CD4-positive, alpha-beta T cell treated with Interferon alpha-2 for 1 hour (primary cell): ENCODE measurements at places on chromosomes 6 and 20.
A peak's percentile ranks its signal among the peaks of the same experiment; 100 is the strongest.

GRCh38 chr20:48621376-48622078 is 206.3 kb downstream of the PREX1 start:
- DNase-seq = no peak

DNA sequence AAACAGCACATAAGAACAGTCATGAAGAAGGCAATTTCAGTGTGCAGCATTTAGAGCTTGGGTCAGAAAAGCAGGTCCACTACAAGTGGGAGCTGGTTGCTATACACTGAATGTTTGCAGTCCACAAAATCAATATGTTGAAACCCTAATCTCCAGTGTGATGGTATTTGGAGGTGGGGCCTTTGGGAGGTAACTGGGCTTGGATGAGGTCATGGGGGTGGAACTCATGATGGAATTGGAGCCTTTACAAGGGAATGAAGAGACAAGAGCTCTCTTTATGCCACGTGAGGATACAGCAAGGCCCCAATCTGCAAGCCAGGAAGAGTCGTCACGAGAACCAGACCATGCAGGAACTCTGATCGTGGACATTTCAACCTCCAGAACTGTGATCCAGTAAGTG is 216.7 kb upstream of the SLC35B3 start:
- DNase-seq = no peak

GRCh38 chr6:38264605-38265004 is 375.1 kb downstream of the BTBD9 start:
- no peak for DNase-seq

GRCh38 chr6:4613381-4613780 is 162.8 kb upstream of the CDYL start:
- no peak for DNase-seq

- DNase-seq = no peak
Observed at GRCh38 chr6:17621003-17621402, 20.9 kb downstream of the FAM8A1 start.

GRCh38 chr6:136920216-136920615 is 1.9 kb upstream of the SLC35D3 start:
- peak; percentile 1 for DNase-seq

- DNase-seq = no peak
Observed at GRCh38 chr6:38352636-38353035, 287.1 kb downstream of the BTBD9 start.

DNA sequence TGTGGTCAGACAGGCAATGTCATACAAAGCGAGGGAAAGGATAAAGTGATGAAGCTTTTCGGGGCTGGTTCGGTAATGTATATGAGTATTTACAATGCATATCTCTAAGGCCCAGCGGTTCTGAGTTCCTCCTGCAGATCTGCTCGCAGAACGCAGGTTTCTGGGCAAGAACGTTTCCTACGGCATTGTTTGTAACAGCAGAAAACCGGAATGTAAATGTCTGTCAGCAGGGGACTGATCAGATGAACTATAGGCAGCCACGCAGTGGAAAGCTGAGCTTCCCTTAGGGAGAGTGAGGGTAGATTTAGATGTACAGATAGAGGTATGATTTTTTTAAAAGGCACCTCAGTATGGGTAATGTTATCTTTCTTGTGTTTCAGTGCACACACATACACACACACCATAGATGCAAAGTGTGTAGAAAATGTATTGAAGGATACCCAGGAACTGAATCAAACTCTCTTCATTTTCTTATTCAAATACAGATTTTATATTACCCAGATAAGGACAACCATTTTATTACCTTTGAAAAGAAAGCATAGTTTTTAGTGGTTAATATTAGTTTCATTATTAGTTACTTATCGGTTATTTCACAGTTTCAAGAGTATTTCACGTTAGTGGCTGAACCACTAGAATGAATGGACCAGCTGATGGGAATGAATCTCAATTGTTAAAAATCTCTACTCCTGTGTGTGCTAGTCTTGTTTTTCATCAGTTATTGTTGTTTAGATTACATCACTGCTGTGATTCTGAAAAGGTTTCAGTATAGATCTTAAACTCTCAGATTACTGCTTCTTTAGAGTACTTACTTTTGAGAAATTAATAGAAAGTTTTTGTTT is 56.2 kb downstream of the SNX9 start:
- no peak for DNase-seq

DNA sequence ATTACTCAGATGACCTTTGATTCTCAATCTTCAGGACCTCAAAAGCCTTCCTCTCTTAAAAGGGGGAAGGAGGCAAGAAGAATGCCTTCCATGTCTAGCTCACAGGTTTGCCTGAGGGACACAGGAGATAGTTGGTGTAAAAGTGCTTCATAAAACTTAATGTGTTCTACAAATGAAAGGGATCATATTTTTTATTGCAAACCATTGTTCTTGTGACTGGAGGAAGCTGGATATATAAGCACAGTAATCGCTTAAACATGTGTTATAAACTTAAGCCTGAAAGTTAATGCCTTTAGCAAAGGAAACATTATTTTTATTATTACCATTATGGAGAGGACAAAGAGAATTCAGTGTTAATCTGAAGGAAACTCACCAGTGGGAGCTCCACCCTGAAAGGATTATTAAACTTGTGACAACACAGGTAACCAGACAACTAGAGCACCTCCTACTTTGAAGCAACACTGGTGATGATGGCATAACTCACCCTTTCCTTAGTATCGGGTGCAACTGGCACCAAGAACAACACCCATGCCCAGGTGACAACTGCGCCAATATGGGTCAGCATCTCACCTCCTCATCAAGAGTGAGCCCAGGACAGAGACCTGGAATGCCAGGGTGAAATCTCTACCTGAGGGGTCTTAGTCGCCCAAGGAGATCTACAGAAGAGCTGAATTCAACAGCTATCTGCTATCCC is 288.7 kb upstream of the PRDM1 start:
- DNase-seq = no peak

DNA sequence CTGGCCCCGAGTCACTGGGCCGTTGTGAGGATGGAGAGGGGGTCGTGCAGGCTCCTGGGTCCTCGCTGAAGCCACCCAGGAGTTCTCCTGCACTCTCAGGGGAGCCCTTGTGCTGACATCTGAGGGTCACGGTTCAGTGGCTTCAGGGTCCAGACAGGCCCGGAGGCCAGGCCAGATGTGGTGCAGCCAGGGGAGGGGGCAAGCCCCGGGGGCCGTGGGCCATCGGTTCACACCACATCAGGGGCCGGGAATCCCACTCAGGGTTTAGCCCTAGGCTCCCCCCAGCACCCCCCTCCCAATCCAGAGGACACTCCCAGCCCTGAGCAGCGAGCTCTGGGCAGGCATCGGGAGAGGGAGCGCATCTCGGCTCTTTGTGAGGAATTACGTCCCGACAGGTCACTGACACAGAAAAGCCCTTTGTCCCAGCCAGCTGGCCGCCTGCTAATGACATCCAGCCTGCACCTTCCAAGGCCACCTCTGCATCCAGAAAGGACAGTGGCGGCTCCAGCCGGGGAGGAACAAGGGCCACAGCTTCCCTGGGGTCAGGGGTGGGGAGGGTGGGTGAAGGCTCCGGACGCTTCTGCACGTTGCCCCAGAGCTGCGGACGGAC is 6.4 kb upstream of the CHRNA4 start:
- no peak for DNase-seq

DNA sequence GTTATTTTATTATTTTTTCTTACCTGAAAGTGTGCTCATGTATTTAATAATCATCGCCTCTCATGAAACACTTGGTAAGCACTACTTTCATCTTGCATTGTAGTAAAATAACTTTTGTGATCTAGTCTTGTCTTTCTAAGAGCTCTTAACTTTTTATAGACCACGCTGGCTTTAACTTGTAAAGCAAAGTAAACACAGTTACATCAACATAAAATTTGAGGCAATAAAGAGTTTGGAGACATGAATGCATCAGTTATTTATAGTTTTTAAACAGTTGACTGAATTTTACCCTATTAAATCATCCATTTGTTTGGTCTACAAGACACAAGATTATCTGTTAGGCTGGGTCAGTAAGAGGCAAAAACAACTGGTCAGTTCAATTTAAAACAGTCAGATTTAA is 218.5 kb upstream of the KCNQ5 start:
- no peak for DNase-seq

DNA sequence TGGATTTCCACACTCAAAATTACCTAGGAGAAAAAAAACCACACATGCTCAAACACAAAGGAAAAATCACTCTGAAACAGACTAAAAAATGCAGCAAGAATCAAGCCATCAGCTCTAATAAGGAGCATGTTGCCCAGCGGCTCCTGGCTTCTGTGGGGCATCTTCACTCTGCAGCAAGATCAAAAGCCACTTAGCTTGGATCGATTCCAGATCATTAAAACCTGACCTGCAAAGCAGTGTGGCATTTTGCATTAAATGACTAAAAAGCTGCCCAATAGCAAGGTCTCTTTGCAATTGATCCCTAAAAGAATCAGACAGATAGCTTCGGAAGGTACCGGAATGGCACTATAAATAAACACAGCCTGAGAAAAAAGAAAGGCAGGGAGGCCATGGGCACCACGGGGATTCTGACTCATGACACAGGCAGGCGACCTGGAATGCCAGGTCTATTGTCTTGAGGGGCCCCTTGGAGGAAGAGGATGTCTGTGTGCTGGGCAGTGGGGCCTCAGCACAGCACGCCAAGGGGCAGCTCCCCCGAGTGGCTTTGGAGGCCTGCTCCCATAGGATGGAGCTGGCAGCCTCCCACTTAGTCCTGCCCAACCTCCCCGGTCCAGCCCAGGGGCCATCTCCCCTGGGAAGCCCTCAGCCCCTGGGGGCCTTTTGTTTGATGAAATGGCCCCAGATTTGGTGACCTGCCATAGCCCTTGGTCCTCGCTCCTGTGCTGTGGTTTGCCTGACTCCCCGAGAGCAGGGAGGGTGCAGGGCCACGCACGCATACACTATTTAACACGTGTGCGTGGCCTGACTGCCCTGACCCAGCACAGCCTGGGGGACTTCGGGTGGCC is 7.6 kb downstream of the LEMD2 start:
- no peak for DNase-seq

DNA sequence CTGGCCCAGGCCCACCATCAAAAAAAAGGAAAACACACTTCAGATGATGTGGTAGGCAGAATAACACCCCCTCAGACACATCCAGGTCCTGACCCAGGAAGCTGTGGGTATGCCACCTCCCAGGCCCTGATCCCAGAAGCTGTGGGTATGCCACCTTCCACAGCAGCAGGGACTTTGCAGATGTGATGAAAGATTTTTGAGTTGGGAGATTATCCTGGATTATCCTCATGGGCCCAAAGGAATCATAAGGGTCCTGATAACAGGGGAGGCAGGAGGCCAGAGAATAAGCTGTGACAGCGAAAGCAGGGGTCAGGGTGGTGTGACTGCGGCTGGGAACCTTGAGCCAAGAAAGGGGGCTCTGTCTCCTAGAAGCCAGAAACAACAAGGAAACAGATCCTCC is 55.0 kb downstream of the BMP7 start:
- no peak for DNase-seq

DNA sequence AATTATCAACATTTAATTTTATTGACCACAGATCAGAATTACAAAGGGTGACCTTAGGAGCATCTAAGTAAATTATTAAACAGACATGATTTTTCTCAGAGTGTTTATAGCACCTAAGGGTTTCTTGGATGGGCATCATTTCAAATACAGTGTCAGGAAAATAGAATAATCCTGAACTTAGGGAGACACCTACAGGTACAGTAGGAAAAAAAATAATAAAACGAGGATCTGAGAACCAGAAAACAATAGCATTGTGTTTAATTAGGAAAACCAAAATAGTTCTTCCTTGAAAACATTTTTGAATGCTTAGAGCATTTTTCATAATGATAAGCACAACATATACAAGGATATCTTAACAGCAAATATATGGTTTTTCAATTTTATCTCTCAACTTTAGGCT is 39.2 kb downstream of the MMUT start:
- DNase-seq = no peak

GRCh38 chr6:128000363-128000762 is 99.5 kb upstream of the THEMIS start:
- no peak for DNase-seq

- peak; percentile 71 for DNase-seq
Observed at GRCh38 chr6:32973144-32974015, 5.0 kb downstream of the BRD2 start.

DNA sequence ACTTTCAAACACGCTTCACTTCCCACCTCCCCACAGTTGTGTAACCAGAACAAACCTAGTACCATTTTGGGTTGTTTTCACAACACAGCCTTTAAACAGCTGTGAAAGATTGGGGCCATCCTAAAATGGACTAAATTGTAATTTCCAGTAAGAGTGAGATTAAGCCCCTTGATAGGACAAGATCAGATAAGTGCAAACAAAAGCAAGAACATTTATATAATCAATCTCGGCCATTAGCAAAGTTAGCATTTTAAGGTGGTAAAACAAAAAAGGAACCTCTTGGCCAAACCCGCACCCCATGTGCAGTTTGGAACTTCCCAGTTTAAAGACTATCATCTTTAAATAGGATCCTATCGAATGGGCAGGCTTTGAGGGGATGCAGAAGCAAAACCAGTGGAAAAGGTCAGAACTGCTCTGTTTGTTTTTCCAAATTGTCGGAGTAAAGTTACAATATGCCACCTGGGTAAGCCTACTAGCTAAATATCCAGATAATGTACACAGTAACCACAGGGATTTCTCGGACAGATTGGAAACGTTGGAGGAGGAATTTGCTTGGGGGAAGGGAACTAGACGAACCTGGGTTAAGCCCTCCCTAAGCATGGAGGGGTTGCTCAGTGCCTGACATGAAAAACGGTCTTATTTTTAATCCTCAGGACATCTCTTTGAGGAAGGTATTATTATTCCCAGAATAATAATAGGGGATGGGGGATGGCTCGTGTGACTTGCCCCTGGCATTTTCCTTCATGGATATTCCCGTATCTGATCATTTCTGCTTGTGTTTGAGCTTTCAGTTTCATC is 159.8 kb upstream of the SALL4 start:
- no peak for DNase-seq
